ENCODE measurements at places on chromosomes 5 and 9.
A peak's percentile ranks its signal among the peaks of the same experiment; 100 is the strongest.

GRCh38 chr9:106891286-106891685, 28.3 kb downstream of the ZNF462 start:
- DNase-seq, result no peak

GRCh38 chr5:170885256-170885655, 23.4 kb downstream of the RANBP17 start:
- DNase-seq, result no peak

DNA sequence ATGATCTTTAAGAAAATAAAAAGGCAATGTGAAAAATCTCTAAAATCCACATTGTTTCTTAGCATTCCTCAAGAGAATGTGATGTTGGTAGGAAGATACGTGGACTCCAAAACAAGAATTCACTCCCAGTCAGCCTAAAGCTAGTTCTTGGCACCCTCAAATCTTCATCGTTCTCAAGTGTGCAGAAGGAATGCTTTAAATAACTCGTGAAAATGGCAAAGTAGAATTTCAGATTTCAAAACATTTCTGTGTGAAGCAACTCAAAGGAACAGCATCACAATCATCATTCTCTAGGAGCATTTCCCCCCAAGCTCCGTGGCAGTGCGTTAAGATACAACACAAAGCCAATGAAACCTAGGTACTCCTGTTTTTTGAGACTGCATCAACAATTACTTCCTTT, 185.1 kb upstream of the DMAC1 start:
- no peak for DNase-seq

- DNase-seq, result no peak
These were observed 1.2 kb downstream of the IER5L start for GRCh38 chr9:129176701-129177442.

DNA sequence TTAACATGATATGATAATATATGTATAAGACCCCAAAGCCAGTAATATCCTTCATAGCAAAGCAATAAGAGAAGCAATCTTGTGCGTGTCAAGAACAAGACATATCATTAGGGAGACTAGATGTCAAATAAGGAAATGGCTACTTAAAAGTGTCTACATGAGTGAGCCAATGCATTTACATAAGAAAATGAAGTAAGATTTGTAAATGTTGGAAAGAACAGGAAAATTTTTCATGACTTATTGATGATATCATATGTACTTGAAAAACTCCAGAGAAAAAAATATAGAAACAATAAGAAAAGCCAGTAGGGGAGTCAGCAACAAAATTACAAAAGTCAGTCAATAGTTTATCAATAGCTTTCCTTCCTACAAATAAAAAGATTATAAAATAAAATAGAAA, 13.8 kb upstream of the MCTP1 start:
- DNase-seq, result no peak

DNA sequence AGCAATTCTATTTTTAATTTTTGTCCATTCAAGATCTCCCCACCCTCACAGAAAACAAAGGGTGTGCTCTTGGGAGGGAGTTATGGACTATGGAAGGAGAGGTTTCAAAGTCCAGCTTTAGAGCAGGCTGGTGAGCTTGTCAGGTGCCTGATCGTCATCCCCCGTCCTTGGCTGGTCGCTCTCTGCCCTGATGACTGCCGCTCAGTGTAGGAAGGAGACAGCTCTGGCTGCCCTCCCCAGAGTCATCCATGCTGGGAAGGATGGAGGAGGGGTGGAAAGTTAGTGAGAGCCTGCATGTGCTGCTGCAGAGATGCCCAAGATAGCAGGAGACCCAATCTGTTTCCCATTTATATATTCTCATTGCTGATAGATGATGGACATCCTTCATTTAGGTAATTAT, 96.6 kb downstream of the NLN start:
- DNase-seq, result no peak

GRCh38 chr5:36688722-36689121, 82.3 kb downstream of the SLC1A3 start:
- DNase-seq, result no peak

- DNase-seq, result no peak
These were observed 542.3 kb downstream of the PDE4D start for GRCh38 chr5:59351076-59351794.

GRCh38 chr9:113638897-113639296, 175.4 kb downstream of the RGS3 start:
- DNase-seq, result no peak

- no peak for DNase-seq
These were observed 158.9 kb downstream of the ENTREP1 start for GRCh38 chr9:69483886-69484422.

DNA sequence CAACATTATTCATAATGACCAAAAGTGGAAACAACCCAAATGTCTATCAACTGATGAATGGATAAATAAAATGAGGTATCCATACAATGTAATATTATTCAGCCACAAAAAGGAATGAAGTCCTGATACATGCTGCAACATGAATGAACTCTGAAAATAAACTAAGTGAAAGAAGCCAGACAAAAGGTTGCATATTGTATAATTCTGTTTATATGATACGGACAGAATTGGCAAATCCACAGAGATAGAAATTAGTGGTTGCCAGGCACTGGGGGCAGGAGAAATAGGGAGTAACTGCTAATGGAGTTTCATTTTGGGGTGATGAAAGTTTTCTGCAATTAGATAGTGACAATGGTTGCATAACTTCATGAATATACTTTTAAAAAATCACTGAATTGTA, 47.0 kb downstream of the KIF24 start:
- no peak for DNase-seq

DNA sequence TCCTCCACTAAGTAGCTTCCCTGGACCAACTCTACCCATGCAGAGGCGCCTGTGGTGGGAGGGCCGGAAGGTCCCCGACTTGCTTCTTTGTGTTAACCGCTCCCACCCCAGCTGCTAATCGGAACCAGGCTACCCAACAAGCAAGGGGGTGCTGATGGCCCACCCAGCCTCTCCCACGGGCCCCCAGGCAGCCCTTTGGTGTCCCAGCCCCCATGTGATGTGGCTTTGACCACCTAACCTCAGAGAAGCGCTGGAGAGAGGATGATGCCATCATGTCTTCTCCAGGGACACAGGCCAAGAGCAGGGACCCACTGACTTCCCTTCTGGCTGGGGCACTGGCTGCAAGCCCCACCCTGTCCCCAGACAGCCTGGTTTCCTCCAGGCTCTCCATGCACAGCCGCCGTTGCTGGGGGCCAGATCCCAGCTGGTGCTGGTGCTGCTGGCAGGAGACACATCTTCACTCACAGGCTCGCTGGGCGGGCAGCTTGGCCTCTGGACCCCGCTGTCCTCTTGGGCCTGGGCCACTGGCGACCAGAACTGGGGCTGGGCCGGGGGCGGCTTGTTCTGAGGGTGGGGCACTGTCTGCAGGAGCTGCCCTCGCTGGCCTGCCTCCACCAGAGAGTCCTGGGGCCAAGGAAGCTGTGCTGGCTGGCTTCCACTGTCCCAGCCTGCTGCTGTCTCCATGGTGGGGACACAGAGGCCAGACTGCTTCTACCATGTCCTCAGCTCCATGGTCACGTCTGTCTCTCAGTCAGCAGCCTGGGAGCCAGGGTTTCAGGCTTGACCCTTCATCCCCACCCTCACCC, 27.8 kb downstream of the LAMC3 start:
- no peak for DNase-seq

GRCh38 chr9:89815061-89815902, 210.5 kb downstream of the GADD45G start:
- no peak for DNase-seq

GRCh38 chr9:7591501-7591900, 208.1 kb downstream of the DMAC1 start:
- DNase-seq, result no peak

DNA sequence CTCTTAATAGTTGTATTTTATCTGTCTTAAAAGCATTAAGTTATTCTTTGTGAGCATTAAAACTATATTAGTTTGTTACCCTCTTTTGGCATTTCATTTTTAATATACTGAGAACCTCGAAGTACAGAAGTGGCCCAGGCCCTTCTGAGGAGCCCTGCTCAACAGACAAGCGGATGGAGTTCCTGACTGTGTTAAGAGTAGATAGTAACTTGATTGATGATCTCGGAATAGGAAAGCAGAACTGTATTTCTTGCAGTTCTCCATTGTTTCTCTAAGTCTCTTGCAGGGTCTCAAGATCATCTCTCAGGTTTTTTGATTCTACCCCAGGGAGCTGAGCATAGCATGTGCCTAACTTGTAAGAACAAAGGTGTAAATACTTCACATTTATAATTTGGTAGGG, 139.6 kb downstream of the SMARCA2 start:
- no peak for DNase-seq

DNA sequence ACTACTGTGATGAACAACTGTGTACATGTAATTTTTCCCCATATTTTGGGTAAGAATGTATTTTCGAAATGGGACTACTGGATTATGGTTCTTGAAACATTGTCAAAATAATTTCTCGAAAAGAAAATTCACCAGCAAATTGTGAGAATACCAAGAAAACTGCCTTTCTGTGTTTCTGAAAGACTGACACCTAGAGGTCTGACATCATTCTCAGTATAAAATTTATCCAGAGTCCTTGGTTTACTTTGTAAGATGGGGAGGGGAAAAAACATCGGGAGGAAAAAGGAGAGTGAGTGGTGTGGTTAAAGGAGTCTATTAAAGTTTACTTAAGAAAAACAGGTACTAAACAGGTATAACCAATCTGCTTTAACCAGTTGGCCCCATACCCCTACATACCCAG, 149.2 kb downstream of the CEP120 start:
- DNase-seq, result no peak

DNA sequence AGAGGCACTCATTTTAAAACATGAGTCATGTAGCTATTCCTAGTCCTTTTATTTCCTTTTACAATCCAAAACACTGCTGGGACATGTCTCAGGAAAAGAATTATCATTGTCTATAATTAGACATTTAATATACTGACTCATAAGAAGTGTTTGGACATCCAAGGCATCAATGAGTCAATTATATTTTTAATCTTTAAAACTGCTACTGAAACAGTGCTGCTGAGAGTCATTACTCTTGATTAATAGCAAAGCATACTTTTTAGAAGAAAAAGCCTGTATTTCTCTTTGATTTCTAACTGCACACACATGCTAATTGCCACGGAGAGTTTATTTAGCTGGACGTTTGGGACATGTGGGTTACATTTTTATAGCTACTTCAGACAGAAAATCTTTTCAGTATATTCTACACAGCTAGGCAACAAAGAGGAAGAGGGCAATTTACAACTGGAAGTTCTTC, 1249.0 kb upstream of the CDH18 start:
- DNase-seq, result peak; percentile 72

DNA sequence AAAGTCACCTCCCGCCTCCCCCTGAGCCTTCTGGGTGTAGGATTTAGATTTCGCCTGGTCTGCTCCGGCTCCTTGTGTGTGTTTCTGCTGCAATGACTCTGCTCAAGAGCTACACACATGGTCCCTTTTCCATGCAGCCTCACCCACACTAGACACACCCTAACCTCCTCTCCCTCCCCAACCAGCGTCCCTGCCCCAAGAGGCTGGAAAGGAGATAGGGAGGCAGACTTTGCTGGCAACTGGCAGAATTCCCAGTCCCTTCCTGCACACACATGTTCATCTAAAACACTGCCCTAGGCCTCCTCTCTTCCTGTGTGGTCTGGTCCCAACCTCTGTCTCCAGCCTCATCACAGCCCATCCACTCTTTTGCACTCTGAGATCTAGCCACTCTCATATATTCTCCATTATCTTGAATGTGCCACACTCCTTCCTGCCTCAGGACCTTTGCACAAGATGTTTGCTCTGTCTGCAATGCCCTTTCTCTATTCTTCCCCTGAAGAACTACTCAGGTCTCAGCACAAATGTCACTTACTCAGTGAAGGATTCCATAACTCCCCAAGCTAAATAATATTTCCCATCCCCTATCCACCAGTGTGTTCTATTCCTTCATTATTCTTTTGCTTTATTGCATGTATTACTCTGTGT, 253.8 kb downstream of the CDK5RAP2 start:
- no peak for DNase-seq

GRCh38 chr5:11640158-11640873, 263.9 kb downstream of the CTNND2 start:
- DNase-seq, result no peak

DNA sequence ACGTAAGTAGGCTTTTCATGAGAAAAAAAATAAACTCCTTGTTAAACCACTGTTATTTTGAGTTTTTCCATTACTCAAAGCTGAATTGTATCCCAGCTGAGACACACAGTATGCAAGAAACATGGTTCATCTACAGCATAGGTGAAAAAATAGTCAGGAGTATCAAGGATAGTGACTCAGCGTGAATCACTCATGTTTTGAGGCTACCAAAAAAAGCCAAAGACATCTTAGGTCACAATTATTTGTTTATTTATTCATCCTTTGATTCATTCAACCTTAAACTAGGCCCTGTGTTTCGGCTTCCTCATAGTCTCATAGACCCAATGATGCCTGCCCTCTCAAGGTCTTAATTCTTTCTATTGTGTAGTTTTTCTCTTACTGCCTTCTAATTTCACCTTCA, 32.9 kb upstream of the STX17 start:
- no peak for DNase-seq

DNA sequence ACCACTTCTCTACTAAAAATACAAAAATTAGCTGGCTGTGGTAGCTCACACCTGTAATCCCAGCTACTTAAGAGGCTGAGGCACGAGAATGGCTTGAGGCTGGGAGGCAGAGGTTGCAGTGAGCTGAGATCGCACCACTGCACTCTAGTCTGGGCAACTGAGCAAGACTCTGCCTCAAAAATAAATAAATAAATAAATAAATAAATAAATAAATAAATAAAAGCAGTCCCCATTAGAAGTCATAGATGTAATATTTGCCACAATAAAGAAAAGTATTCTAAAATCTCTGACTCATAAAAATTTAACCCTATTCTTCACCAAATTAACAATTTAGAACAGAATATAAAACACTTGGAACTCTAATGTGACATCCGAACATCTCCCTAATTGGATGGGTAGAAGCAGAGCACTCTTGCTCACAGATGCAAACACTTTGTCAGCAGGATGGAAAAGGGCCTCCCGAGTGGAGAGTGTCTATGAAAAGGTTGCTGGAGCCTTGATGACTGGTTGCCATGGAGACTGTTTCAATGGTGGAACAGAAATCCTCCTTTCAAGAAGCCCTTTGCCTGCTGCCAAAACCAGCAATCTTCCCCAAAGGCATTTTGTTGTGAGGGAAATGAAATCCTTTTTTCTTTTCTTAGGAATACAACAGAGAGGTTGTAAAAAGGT, 38.9 kb upstream of the TRAF1 start:
- no peak for DNase-seq

DNA sequence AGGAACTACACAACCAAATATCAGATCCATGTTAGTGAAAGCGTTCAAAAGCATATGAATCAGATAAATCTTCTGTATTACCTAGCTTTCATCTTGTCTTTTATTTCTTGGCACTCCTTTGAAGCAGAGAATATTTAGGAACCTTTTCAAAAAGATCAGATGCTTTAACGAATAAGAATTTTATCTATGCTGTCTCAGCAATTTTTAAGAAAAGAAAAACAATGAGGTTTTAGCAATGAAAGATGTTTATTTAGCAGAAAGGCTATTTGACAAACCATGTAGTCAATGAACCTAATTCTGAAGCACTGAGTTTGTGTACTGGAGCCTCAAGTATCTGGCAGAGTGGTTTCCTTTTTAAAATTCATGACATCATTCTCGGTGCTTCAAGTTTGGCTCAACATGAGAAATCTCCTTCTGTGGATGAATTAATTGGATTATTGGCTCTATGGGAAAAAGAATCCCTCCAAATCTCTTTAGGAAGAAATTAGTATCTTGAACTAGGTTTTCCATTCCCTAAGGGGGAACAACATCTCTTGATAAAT, 534.7 kb downstream of the CAAP1 start:
- no peak for DNase-seq

Measured in retinal pigment epithelial cell (primary cell).